IMR-90 (cell line): ENCODE measurements at places on chromosomes 2 and 18. TPM values are rescaled to one million over a fixed set of nuclear protein-coding genes. Genes with fewer than 3 reads are reported as not detected.

Gene ST6GAL2
- polyA plus RNA-seq = not detected in 2 replicates

- no peak for DNase-seq
These were observed 1.2 kb downstream of the CABLES1 start for GRCh38 chr18:23136326-23137096.

Gene PLEK
- 0.03 TPM in 1 of 2 replicates, not detected in the other for polyA plus RNA-seq

Gene CIDEA
- not detected in 2 replicates for polyA plus RNA-seq

GRCh38 chr2:11482473-11483035, 16.6 kb upstream of the E2F6 start:
- DNase-seq = no peak

- DNase-seq = no peak
These were observed 401.1 kb upstream of the LRATD1 start for GRCh38 chr2:14231391-14231898.

DNA sequence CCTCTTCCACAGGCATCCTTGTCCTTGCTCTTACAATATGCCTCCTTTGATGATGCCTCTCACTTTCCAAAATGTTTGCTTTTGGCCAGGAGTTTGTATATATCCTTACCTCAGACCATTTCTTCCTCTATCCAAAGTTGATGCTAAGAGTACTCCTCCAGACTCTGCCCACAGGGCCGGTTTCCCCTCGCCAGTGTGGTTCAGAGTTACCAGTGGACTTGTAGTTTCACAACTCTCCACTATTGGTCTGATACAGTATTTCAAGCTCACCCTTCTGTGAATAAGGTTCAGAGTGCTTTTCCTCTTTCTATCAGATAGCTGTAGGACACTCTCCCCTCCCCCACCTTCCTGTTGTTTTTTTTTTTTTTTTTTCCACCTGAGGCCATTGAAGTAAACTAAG, 42.2 kb upstream of the LINC00305 start:
- DNase-seq = no peak

Gene DPP10
- not detected in 2 replicates for polyA plus RNA-seq
